ENCODE measurements at places on chromosomes 7 and 10. TPM values are rescaled to one million over a fixed set of nuclear protein-coding genes. Genes with fewer than 3 reads are reported as not detected.

- ATAC-seq: no peak
Observed at GRCh38 chr7:149885191-149886017, 11.6 kb downstream of the ATP6V0E2 start.

- ATAC-seq: no peak
Observed at GRCh38 chr7:98376711-98377110, 24.2 kb downstream of the BAIAP2L1 start.

DNA sequence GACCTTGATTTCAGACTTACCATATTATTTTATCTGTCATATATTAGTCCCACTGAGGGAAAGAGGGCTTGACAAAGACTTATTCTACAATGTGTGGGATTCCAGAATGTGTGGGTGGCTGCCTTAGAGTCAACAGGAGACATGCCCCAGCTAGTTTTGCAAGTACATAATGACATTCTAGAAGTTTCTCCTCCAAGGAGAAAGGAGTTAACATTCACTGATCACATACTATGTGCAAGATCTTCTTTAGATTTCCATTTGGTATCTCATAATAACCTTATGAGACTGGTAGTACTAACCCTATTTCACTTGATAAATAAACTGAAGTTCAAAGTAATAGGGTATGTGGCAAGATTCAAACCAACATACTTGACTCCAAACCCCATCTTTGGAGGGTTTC is 25.2 kb downstream of the IRF5 start:
- ATAC-seq: peak; percentile 22

DNA sequence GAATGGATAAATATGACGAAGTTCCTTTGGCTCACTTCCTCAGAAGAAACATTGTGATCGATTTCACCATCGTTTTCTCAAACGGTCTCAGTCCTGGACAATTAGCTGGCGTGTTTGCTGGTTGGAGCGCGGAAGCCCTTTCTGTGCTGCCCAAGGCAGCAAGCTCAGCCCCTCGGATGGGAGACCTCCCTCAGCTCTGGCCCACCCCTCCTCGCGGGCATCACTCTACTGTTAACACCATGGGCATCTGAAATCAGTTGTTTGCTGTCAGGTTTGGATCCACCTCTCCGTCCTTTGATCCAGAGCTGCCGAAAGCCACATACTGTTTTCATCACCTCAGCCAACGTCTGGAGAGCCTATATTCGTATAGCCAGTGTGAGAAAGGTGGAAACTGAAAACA is 68.2 kb downstream of the C10orf143 start:
- no peak for ATAC-seq

Gene CLCN1
- total RNA-seq: not detected

DNA sequence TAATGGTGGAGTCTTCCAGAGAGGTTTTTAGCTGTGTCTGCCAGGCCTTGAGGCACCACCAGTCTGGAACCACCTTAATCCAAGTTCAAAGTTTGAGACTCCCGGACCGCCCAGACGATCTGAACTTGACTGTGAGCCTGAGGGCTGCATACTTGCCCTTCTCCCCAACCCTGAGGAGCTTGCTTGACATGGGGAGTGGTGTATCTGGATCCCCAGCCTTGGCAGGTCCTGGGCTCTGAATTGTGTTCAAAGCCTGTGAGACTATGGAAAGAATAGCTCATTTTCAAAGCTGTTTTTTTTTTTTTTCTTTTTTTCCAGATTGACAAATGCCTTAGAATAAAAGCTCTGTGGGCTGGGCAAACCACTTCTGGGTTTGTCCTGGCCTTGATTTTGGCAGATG is 22.3 kb upstream of the CAMK1D start:
- no peak for ATAC-seq

GRCh38 chr7:34153656-34154270 is 248.4 kb downstream of the BMPER start:
- no peak for ATAC-seq

DNA sequence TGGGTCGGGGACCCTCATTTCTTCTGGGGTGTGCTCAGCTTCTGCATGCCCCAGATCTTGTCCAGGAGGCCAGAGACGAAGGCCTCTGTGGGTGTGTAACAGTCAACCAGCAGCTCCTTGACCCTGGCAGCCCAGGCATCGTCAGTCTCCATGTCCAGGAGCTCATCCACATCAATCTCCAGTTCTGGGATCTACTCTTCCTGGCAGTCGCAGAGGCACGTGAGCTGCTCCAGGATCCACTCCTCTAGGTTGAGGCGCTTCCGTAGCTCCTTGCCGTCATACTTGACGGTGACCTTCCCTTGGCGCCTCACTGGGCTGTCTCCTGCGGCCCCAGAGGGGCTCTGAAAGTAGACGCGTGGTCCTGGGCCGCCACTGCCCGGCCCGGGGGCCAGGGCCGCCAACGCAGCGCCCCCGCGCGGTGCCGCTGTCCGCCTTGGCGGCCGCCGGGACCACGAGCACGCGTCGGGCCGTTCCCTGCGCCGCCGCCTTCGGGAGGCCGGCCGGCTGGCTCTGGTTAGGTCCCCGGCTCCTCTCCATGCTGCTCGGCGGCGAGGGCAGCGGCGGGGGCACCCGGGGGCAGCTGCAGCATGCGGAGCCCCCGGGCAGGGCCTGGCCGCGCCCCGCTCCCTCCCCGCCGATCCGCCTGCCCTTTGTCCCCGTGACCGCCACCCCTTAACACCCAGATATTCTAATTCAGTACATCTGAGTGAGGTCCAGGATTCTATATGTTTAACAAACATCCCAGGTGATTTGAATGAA is 170.5 kb downstream of the SEPTIN7 start:
- no peak for ATAC-seq

Gene FAM13C
- 1.3 TPM for total RNA-seq
